NCI-H226 (cell line): ENCODE measurements at places on chromosomes 2 and 18.

GRCh38 chr18:65852273-65852672, 101.5 kb downstream of the CDH7 start:
- no peak for DNase-seq

DNA sequence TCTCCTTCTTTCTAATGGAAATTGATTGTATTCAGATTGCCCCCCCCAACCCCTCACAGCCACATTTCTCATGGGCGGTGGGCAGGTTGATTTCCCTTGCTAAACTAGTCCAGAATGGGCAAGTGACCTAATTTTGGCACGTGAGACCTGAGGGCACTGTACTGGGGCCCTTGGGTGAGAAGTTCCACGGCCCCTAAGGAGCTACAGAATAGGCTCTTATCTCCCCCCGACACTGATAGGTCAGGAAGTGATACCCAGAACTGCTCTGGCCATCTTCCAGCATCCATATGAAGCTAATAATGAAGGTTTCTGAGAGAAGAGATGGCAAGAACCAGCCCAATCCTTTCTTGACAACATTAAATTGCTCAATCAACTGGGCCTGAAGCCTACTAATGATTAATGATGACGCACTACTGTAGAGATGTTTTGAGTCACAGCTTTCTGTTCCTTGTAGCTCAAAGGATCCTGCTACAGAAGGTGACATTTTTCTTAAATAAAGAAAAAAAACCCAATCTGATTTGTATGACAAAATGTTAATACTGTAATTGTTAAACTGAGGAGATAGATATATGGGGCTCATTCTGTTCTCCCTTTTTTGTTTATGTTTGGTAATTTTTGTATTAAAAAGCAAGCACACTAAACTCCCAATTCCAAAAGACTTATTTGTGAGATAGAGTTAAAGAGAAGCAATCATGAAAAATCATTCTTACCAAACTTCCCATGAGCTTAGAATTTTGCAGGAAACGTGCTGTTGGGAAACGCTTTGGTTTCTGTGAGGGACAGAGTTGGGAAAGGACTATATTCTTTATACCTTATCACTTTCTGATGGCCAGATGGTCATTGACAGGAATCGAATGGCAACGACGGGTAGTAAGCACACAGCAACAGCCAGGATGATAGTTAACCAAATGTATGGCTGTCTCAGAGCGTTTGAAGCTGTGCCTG, 28.2 kb upstream of the NARS1 start:
- peak; percentile 40 for DNase-seq

- DNase-seq, result no peak
These were observed 784.1 kb upstream of the FANCL start for GRCh38 chr2:59025157-59025757.

GRCh38 chr2:136281281-136282114, 163.5 kb upstream of the CXCR4 start:
- no peak for DNase-seq

DNA sequence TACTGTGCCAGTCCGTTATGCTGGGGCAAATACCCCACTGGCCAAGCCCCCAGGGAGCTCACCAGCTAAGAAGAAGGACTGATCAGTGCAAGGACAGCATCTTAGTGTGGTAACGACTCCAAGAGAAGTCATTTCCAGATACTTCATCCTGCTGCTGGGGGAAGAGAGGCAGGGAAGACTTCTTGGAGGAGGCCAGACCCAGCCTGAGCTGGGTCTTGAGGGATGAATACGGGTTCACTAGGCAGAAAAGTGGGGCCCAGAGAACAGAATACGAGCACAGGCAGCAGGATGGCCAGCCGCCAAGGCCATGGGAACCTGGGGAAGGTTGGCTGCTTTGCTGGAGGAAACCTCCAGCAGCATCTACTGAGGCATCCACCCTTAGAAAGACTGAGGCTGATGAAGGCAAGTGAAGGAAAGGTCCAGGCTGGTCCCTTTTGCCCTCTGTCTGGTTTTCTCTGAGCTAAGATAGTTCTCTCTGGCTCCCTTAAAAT, 84.1 kb downstream of the GLI2 start:
- DNase-seq, result no peak

DNA sequence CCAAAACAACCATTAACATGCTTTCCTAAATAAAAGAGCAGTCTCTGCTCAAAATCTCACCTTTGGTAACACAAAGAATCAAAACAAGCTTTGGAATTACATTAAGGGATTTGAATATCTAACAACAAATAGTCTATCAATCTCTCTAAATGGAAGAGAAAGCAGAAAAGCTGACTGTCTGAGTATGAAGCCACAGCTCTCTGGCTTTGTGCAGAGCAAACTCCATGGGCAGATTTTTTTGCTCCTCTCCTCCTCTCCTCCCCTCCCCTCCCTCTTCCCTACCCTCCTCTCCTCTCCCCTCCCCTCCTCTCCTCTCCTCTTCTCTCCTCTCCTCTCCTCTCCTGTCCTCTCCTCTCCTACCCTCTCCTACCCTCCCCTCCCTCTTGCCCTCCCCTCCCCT, 329.5 kb upstream of the ETAA1 start:
- no peak for DNase-seq

GRCh38 chr18:58552057-58552461, 76.8 kb downstream of the ALPK2 start:
- no peak for DNase-seq

- no peak for DNase-seq
These were observed 19.7 kb upstream of the RIOK3 start for GRCh38 chr18:23433360-23433759.

- no peak for DNase-seq
These were observed 278.4 kb upstream of the CCDC68 start for GRCh38 chr18:55237660-55238059.

DNA sequence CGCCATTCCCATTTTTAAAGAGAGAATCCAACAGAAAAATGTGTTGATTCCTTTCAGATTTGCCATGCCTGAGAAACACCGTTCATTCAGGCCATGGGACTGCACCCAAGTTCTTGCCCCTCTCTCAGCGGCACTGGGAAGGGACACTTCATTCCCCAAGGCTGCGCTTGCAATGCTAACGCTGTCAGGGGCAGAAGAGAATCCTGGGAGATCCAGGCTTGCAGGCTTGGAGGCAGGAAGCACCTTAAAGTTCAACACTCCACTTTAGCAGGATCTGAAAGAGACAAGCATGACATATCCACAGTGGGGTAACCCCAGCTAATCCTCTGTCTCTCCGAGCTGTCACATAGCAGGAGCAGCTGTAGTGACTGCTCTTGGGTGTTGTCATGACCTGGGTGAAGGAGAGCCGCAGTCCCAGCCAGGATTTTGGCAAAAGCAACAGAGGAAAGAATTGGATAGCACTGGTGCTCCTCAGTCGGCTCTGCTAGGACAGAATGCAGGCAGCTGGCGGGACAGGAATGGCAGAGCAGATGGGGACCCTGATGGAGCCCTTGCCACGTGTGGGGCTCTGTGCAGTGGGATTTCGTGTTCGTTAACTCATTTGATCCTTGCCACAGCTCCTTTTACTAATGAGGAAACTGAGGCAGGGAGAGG, 22.0 kb upstream of the ODC1 start:
- DNase-seq, result no peak

DNA sequence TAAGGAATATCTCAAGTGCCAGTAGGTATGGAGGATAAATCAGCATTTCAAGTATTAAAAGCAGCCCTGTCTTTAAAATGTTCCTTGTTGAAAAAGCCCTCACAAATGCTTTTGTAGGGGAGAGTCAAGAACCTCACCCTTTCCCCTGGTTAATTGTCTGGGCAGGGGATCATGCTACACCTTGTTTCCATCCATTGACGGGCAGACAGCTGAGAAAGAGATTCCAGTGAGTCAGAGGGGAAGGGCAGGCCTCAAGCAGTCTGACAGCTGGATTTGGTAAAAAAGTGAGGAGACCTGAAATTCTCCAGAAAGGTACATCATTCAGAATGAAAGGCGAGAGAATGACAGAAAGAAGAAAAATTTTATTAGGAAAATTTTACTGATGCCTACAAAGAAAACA, 203.2 kb upstream of the CYP26B1 start:
- DNase-seq, result no peak

DNA sequence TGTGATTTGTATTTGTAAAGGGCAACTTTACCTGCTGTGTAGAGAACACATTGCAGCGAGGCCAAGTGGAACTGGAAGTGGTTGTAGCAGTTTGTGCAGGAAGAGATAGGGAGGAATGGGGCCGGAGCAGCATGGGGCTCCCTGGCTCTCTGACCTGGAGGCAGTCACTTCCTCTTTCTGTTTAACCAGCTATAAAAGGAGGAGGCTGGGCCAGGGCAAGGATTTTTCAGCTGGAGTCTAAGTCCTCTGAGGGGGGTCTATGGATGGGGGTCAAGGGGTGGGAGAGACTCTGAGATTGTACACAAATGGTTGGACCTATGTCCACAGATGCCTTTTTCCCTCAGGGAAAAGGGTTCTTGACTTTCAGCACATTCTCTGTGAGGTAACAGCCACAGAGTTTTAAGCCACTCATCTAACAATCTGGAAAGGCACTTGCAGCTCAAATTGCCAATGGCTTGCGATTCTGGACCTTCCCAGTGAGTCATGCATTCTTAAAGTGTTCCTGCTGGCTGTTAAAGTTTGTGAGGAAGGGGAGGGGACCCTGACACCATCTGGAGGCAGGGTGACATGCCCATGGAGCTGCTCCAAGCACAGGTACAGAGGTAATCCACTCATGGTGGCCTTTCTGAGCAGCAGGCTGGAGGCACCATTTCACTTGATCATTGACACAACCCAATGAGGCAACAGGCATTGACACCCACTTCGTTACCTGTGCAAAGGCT, 347.0 kb downstream of the CYRIA start:
- no peak for DNase-seq

DNA sequence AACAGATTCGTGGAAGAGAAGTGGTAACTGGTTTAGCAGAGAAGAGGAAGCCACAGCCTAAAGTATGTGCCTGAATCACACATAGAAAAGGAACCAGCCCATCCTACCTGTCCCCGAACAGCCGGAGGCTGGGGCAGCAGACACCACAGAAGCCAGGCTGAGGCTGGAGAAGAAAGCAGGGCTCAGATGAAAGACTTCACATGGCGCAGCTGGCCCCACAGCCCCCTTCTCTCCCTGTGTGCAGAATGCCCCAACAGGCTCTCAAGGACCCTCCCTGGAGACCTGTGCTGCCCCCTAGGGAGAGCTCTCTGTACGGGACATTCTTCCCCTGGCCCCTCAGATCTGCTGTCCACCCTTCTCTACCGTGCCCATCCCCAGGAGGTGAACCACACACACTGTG, 83.5 kb upstream of the RAB12 start:
- DNase-seq, result no peak
